RKO (cell line): ENCODE measurements at places on chromosomes 3 and 15.

DNA sequence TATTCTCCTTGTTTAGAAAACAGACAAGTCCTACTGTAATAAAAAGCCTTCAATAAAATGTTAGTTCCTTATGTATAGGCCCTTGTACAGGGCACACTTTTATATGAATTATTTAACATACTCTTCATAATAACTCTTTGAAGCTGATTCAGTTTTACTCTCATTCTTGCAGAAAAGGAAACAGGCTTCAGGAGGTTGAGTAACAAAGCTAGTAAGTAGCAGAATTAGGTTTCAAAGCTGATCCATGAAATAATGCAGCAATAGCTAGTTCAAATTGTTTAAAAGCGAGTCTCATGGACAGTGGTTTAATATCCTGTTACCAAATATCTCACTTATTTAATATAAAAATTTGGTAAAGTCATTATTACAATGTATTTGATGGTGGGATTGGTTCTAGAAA is 25.0 kb downstream of the TCF12 start:
- DNase-seq, result no peak

DNA sequence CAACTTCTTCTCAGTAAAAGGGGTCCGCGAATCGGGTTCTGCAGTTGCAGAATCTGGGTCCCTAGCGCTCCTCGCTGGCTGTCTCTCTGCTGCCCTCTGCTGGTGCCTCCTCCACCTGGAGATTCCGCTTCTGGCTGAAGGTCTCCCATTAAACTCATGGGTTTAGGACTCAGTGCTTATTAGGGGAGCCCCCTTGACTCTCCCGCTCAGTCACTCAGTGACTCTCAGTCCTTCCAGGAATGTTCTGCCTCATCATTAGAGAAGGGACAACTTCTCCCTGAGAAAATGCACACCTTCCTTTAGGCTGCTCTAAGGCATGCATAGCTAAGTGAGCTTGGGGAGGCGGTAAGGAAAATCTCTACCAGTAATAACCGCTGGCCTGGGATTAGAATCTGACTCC is 7.1 kb downstream of the CPN2 start:
- peak; percentile 54 for DNase-seq

DNA sequence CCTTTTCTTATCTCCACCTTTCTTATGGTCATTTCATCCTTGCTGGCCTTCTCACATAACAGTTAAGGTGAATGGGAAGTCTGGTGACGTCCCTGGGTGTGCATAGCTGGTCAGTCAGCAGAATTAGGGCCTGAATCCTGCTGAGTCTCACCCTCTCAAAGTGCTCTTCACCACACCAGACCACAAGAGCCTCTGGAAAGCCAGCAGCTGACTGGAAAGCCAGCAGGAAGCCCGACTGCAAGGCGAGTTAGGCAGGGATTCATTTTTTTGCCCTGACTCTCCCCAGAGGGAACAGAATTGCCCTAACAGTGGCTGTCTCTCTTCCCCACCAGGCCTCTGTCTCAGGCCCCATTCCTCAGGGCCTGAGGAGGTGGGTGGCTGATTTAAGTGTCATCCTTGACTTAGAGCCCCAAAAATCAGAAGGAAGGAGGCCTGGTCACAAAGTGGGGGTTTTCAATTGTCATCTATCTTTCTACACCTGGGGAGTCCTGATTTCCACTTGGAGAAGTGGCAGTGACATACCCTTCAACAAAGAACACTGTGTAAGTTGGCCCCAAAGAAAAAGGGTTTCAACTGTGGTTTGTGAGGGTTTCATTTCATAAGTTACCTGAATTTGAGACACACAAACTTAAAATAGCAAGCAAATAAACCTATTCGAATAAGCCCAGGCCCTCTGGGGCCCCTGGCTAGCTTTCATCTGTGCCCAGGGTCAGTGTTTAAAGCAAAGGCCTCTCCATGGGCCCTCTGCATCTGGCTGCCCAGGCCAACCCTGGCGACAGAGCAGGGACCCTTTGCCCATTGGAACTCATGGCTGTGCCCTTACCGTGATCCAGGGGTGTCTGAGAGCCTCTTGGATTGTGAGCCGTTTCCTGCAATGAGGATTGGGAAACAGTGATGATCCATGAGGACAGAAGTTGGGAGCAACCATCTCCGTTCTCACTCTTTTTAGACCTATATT is 90.5 kb upstream of the HERC1 start:
- no peak for DNase-seq

- no peak for DNase-seq
Observed at GRCh38 chr15:66655511-66655910, 46.5 kb upstream of the SMAD6 start.

DNA sequence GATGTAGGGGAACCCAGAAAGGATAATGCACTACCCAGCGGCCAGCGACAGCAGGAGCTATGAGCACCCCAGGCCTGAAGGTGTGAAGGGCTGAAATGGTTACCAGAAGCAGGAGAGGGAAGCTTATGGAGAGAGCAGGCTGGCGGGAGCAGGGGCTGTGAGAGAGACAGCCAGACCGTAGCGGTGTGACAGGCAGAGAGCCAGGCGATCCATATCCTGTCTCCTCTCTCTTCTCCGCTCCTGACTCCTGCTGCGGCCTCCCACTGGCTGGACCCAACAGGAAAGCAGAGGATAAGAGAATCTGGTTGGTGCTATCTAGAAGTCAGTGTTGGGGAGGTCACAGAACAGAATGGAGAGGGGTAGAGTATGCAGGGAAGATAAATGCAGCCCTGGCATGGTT is 49.9 kb downstream of the BTD start:
- DNase-seq, result no peak
